ENCODE measurements at places on chromosomes 5 and 9.

- DNase-seq, result no peak
Observed at GRCh38 chr5:13278148-13278547, 666.3 kb downstream of the DNAH5 start.

- no peak for DNase-seq
Observed at GRCh38 chr5:17918373-17919104, 284.3 kb downstream of the TAF11L14 start.

DNA sequence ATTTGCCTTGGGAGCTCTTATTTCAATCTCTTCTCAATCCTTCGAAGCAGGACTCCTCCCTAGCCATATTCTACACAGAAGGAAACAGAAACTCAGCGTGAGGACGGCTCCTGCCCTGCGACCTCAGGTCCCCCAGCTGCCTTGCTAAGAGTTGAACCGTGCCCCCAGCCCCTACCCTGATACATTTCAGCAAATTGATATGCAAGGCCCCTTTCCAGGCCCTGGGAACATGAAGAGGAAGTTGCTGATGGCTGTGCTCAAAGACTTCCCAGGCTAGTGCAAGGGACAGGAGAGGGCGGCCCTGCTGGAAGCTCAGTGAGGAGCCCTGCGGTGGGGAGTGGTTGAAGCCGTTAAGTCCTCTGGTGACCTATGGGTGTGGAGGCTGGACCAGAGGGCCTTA lies 41.5 kb downstream of the BOD1 start:
- no peak for DNase-seq

GRCh38 chr9:124355039-124355940 lies 60.0 kb downstream of the PSMB7 start:
- no peak for DNase-seq

DNA sequence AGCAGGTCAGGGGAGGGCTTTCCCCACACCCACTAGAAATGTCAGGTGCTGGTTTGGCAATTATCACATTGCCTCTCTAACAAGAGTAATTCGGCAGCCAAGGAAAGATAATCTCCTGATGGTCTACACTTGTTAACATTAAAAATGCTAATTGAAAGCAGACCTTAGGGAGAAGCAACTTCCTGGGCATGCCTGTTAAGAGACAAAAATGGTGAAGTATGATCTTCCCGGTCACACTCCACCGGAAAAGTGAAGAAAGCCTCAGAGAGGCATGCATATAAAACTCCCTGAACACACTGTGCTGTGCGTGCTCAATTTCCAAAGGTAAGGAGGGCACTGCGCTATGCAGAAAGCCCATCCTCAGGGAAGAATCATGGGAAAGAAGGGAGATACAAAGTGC lies 244.3 kb downstream of the FAM170A start:
- no peak for DNase-seq

GRCh38 chr5:90475436-90475980 lies 844 bp downstream of the POLR3G start:
- no peak for DNase-seq

DNA sequence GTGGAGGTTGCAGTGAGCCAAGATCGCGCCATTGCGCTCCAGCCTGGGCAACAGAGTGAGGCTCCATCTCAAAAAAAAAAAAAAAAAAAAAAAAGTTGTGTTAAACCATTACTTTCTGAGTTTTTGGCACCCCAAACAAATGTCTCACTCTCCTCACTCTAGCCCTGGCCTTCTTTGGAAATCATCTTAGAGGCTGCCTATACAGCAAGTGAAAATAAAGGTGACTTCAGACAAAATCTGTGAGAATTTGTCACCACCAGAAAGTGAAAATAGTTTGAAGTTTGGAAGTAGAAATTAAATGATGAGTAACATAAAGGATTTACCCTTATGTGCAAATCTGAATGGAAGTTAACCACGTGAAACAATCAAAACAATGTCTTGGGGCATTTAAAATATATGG lies 7.2 kb upstream of the ZNF131 start:
- DNase-seq, result no peak

DNA sequence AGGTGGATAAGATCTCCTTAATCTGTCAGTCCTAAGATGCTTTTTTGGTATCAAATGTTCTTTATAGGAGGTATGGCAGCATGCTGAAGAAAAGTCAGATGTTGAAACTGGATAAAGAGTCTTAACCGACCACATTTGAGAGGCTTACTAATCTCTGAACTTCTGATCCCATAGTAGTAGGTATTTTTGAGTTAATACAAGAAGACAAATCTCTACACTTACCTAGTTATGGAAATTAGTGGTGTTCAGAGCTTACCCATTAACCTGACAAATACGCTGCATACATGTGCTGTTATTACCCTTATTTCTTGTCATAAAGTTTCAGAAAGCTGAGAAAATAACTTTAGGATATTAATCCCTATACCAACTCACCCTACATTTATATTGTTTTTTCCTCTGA lies 83.0 kb downstream of the ISL1 start:
- no peak for DNase-seq

GRCh38 chr9:693201-694091 lies 148.1 kb upstream of the DMRT1 start:
- DNase-seq, result no peak

GRCh38 chr5:113205807-113206206 lies 229.0 kb downstream of the TSSK1B start:
- DNase-seq, result no peak

DNA sequence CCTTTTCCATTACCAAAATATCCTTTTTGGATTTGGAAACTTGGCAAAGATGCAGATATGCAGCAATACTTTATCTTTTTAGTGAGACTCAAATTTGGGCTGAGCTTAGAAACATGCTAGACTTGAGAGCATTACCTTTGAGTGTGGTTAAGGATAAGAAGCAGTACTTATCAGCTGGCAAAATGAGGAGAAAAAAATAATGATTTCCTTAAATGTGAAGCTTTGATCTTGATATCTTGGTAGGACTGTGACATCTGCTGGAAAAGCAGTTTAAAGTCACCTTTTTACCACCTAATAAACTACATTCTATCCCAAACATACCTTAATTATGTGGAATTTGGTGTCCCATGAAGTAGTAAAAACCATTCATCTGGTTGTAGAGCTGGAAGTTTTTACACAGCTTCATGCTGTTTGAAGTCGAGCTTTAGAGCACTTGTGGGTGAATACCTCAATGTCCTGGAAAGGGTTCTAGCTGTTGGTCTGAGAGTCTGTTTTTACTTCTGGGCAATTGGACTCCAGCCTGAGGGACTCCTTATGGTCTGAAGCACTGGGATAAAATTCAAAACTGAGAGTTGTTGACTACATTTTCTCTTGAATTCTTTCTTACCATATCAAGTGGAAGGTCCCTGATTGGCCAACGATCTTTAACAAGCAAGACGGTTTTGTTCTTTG lies 53.4 kb downstream of the LRRC70 start:
- DNase-seq, result no peak

GRCh38 chr5:39206630-39207321 lies 12.6 kb downstream of the FYB1 start:
- no peak for DNase-seq

DNA sequence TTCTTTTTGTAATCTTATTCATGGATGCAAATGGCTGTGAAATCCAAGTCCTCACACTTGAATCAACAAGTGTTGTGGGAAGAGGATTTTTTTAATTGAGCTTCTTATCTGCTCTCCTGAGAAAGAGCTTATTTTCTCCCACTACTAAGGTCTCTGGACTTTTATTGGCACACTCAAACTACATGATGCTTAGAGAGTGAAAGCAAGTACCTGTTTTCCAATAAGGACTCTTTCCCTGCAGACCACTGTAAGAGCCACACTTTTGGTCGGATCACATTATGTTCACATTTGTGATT lies 546.4 kb upstream of the ARRDC3 start:
- DNase-seq, result no peak

GRCh38 chr9:34089311-34089710 lies 37.2 kb downstream of the DCAF12 start:
- DNase-seq, result no peak

- DNase-seq, result no peak
Observed at GRCh38 chr9:127118597-127119319, 3.7 kb downstream of the ANGPTL2 start.

- no peak for DNase-seq
Observed at GRCh38 chr9:22528485-22528884, 81.9 kb downstream of the DMRTA1 start.

GRCh38 chr5:175417384-175417783 lies 26.6 kb downstream of the DRD1 start:
- no peak for DNase-seq
